ENCODE measurements at places on chromosomes 11 and 22.

DNA sequence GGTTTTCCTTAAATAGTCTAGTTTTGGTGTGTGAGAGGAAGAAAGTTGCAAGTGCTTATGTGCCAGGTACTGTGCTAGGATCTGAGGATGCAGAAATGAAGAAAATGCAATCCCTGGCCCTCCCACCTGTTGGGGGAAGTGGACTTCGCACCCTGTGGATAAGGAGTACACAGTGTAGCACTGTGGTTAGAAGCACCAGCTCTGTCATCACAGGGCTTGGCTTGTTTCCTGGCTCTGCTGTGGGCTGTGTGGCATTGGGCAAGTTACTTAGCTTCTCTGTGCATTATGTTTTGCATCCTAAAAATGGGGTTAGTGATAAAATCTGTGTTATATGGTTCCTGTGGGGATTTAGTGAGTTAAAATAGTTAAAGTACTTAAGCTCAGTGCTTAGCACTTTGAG is 68.2 kb downstream of the ENDOD1 start:
- DNase-seq, result no peak

DNA sequence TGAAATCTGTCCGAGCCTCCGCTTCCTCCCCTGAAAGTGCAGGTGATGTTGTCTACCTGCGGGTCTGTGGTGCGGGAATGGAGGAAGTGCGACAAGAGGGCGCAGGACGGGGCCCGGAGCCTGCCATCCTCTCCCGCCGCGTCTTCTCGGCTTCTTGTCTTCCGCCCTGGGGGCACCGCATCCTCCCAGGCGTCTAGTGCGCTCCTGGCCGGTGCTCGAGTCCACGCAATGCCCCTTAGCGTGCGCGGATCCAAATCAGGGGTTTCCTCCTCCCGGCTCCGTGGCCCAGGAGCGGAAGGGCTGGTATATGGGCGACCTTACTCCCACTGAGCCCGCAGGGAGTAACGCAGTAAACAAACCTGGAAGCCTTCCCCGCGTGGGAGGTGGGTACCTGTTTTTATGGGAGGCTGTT is 405 bp downstream of the SFI1 start:
- no peak for DNase-seq

DNA sequence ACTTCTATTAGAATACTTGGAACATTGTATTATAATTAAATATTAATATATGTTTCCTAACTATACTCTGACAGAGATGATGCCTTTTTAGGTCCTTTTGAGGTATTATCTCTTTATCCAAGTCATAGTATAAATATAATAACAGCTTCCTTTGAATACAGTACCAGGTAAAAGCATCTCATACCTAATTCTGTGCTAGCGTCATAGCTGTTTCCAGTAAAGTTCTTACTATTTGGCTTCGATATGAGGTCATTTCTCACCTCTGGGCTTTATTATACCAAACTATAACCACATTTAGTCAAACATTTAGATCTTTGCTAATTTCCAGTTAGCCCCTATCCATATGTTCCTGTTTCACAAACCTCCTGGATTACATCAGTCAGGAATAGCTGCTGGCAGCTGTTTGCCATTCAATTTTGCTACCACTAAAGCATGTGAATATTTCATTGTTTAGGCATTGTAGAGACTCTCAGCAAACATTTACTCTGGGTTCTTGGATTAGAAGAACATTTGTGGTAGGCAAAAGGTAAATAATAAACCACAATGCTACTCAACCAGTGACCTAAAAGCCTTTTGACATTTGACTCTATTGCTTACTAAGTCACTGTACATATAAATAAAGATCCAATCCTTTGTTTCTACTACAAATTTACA is 255.1 kb downstream of the TTC28 start:
- no peak for DNase-seq

- DNase-seq, result peak; percentile 4
These were observed 57.9 kb downstream of the TRIM29 start for GRCh38 chr11:120079750-120080610.

DNA sequence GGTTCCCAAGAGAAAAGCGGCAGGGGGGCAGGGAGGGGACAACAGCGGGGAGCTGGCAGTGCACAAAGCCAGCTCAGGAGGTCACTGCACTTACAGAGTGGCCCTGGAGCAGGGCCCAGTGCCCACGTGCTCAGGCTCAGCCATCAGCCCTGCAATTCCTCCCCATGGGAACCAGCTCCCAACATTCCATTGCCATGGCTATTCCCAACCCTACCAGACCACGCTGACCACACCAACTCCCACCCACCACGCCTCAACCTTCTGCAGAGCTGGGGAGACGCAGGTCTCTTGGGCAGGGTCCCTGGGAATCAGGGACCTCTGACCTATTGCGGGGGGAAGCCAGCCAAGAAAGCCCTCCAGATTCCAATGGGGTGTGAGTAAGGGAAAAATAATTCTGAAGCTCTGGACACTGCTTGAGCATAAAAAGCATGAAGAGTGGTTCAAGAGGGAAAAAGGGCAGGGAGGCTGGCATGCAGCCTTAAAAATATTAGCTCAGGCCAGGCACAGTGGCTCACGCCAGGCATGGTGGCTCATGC is 38.3 kb upstream of the TFIP11 start:
- no peak for DNase-seq

- no peak for DNase-seq
These were observed 27.7 kb upstream of the SHANK2 start for GRCh38 chr11:71279916-71280645.

GRCh38 chr11:79366218-79366617 is 74.6 kb downstream of the TENM4 start:
- DNase-seq, result no peak

DNA sequence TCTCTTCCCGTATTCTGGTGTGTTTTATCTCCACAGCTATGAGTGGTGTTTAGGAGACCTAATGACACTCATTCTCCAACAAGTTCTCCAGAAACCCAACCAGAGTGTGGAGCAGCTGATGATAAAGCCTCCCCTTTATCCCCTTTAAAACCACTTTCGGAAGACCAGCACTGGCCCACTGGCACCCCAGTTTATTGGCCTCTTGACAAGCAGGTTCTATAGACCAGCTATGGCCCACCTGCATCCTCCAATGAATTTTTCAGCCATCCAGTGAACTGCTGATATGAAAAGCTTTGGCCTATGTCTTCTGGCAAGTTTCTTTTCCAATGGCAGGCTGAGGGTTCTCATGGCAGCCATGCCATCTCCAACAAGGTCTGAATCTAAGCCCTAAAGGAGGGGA is 27.4 kb downstream of the CHST1 start:
- DNase-seq, result no peak

All from stimulated activated CD4-positive, alpha-beta T cell treated with anti-CD3 and anti-CD28 coated beads, Interleukin-1b, Interleukin-23, amount 100 ng/mL, for 24 hours (primary cell).